ENCODE measurements at places on chromosomes 7 and 10.

DNA sequence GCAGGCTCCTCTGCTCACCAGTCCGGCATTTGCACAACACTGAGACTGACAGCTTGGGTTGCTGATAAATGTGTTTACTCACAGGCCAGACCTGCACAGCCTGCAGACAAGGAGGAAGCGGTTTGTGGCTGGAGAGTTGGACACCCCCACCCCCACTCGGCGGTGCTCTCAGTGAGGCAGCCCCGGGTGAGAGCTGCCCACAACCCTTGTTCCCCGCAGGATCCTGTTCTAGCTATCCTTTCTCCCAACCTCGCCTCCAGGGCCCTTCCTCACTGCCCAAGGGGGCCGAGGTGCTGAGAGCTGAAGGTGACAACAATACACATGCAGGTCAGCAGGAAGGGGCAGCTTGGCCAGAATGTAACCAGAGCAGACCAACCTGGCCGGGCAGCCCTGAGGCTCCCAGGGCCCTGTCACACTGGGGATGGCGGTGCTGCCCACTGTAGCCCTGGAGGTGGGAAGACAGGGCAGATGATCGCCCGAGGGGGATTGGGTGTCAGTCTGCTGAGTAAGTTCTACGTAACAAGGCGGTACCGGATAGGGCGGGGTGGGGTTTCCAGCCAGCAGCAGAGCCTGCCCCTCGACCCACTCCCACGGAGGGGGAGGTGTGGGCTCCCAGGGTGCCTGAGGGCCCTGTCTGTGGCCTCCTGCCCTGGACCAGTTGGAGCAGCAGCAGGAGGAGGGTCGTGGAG is 2.1 kb upstream of the ADAM8 start:
- DNase-seq, result no peak

GRCh38 chr7:73706126-73707044 is 13.1 kb downstream of the STX1A start:
- DNase-seq, result peak; percentile 39

DNA sequence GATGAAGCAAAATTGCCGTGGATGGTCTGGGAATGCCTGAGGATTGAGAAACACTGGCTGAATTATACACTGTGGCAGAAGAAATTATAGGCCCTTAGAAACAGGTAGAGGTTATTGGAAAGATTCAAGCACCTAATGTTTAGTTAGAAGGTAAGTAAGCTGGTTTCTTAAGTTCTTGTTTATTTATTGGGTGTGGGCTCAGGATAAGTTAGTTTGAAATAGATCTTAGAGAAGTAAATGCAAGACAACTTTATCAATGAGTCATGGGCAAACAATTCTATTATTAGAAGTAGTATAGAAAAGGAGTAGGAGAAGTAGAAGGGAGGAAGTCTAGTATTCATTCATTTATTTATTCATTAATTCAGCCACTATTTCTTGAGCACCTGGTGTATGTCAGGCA is 96.5 kb downstream of the KAT6B start:
- no peak for DNase-seq

DNA sequence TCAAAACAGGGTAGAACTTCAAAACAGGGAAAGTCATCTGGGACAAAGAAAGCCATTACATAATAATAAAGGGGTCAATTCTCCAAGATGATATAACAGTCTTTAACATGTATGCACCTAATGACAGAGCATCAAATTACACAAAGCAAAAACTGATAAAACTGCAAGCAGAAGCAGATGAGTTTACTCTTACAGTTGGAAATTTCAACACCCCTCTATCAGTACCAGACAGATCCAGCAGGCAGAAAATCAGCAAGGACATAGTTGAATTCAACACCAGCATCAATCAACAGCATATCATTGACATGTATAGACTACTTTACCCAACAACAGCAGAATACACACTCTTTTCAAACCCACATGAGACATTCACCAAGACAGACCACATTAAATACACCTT is 233.0 kb upstream of the NEBL start:
- no peak for DNase-seq

- DNase-seq, result no peak
Observed at GRCh38 chr7:95317546-95317945, 6.8 kb downstream of the PON1 start.

GRCh38 chr10:77548157-77548556 is 89.5 kb downstream of the KCNMA1 start:
- DNase-seq, result no peak

DNA sequence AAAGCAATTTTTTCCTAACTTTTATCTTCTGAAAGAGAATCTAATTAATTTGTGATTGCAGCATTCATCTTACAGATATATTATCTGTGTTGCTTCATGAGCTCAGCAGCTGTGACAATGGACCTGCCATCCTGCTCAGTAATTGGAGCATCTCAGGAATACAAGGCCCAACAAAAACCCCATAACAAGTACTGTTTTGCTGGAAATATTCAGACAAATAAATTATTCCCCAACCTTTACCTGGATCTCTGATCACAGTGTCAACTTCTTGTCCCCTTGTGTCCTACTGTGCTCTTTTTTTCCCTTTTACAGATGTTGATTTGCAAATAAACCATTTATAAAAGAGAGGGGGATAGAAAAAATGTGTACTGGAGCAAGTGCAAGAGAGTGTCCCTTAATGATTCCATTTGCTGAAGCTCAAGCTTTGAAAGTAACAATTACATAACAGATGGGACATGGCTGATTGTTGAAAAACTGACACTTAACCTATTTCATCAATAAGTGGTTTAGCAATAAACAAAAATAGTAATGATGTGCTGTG is 1063.4 kb upstream of the GHITM start:
- DNase-seq, result no peak

- DNase-seq, result no peak
Observed at GRCh38 chr7:19107356-19108146, 9.9 kb downstream of the TWIST1 start.

GRCh38 chr7:108204281-108204796 is 74.2 kb upstream of the LAMB4 start:
- no peak for DNase-seq

DNA sequence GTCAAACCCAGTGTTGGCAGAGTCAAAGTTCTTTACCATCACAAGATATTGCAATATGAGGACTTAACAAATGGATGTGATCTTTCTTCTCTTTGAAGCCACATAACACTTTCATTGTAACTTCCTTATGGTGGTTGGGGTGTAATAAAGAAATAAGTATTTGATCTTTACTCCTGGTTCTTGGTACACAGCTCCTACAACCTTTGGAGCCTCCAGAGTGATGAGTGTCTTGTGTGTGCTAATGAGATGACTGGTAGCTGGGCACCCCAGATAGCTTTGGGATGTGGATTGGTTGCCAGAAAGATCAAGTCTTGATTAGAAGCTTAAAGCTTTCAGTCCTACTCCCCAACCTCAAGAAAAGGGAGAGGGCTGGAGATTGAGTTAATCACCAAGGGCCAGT is 31.1 kb upstream of the YAE1 start:
- DNase-seq, result no peak

DNA sequence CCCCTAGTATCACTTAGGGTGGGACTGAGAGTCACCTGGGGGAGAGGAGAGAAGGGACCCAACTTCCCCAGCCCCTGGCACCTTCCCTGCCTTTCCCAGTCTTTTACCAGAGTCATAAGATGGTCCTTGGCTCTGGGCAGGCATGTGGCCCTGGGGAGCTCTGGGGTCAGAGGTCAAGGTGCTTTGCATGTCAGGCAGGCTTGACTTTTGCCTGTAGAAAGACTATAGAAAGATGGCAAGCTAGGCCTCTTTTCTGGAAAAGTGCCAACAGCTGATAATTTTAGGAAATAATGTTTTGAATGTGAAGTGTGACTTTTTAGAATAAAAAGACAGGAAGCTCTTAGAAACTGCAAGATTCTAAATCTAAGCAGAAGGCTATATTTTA is 67.5 kb downstream of the MKI67 start:
- no peak for DNase-seq

- no peak for DNase-seq
Observed at GRCh38 chr10:98852686-98853085, 383.0 kb downstream of the HPSE2 start.

GRCh38 chr7:13563680-13564079 is 425.8 kb downstream of the ETV1 start:
- no peak for DNase-seq

- no peak for DNase-seq
Observed at GRCh38 chr10:127855976-127856375, 36.8 kb downstream of the CLRN3 start.

DNA sequence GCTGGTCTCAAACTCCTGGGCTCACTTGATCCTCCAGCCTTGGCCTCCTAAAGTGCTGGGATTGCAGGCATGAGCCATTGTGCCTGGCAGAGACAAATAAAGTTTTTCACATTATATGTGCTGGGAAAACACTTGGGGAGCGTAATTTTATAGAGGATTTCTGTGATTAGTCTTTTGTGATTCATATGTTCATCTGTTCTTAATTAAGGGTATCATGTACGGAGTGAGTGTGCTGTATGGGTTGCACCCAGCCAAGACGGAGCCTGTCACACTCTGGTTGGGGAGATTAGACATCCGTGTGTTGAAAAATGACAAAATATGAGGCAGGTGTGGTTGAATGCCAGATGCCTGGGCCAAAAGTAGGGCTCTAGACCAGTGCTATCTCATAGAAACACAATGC is 10.3 kb downstream of the ADRB1 start:
- no peak for DNase-seq

GRCh38 chr7:1849351-1850041 is 179.4 kb downstream of the ELFN1 start:
- DNase-seq, result no peak

DNA sequence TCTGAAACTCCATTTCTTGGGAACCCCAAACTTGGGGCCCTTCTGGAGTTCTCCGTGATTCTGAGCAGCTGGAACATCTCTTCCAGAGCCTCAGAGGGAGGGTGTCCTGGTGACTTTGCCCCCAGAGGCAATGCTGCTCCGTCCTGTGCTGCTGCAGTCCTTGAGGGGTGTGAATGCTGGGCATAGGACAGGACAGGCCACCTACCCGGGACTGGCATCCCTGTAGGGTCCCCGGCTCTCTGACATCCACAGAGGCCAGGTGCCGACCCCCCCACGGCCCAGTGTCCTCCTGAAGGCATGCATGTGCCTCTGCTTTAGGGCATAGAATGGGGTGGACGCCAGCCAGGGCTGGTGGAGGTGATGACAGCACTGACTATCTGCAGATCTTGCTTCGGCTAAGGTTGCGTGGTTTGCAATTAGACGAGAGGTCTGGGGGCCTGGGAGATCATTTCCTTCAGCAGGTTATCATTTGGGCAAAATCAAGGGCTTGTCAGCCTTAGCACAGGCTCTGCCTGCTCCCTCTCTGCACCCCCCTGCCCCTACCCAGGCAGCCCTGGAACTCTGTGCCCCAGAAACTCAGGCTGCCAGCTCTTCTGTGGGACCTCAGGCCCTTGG is 136.9 kb upstream of the GPR26 start:
- no peak for DNase-seq

DNA sequence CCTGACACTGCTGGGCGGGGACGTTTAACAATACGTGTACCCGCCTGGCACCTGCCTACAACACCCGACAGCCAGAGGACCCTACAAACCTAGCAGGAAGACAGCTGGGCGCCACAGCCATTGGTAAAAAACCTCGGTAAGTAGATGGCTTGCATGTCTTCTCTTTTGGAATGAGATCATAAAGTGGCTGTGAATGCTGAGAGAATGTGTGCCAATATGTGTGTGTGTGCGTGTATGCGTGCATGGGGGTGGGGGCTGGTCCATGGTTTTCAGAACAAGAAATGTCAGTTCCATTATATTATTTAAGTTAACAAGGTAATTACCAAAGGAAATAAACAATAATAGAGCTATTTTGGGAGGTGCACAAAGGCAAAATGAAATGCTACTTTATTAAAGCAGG is 39.2 kb downstream of the PAPOLB start:
- no peak for DNase-seq

GRCh38 chr10:96266118-96266770 is 5.1 kb downstream of the BLNK start:
- DNase-seq, result no peak

DNA sequence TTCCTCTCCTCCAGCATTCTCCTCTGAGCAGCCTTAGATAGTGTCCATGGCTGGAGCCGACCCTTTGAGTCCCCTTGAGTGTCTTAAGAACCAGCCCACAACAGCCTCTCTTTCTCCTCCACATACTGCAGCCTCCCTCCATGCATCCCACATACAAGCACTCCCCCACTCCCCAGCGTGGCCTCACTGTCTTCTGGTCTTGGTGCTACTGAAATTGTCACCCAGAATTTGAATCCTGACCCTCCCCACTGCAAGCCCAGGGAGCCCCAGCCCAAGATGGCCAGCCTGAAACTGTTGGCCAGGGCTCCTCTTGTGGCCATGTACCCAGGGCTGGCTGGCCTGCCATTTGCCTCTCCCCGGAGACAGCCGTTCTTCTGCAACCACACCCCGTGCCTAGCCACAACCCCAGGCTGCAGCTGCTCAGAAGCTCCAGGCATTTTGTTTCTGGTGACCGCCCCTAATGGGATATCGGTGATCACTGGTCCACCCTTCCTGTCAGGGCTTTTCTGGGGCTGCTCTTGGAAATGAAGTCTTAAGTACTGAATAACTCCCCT is 18.8 kb upstream of the SH2D4B start:
- no peak for DNase-seq
